Hematopoietic multipotent progenitor cell (in vitro differentiated cells): ENCODE measurements at places on chromosomes 5 and 9.

- no peak for DNase-seq
Measured at GRCh38 chr9:68643901-68644809, 60.9 kb upstream of the PIP5K1B start.

GRCh38 chr5:170025853-170026252 is 45.6 kb upstream of the INSYN2B start:
- DNase-seq = no peak

GRCh38 chr5:112869948-112870347 is 8.9 kb downstream of the SRP19 start:
- no peak for DNase-seq

GRCh38 chr9:108889649-108890067 is 27.6 kb downstream of the ACTL7A start:
- no peak for DNase-seq

GRCh38 chr5:63049935-63050334 is 471.3 kb downstream of the LRRC70 start:
- DNase-seq = no peak

DNA sequence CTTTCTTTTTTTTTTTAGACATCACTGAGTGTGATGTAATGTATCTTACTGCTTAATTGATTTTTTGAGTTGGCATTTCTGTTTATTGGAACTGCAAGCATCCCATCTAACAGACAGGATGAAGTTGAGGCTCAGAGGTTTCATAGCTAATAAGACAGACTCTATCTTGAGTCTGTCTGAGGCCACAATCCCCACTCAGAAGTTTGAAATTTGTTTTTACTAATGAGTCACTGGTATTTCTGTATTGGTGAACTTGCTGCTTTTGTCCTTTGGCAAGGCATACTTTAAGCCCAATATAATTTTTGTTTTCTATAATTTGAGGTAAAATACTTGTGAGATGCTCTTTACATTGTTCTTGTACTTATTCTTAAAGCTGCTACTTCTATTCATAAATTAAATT is 491.2 kb downstream of the PSAT1 start:
- no peak for DNase-seq

GRCh38 chr9:33287087-33287490 is 3.2 kb upstream of the NFX1 start:
- DNase-seq = peak; percentile 41

- DNase-seq = no peak
Measured at GRCh38 chr5:79263290-79263689, 27.4 kb downstream of the JMY start.

GRCh38 chr5:116063950-116064349 is 20.9 kb upstream of the COMMD10 start:
- no peak for DNase-seq

DNA sequence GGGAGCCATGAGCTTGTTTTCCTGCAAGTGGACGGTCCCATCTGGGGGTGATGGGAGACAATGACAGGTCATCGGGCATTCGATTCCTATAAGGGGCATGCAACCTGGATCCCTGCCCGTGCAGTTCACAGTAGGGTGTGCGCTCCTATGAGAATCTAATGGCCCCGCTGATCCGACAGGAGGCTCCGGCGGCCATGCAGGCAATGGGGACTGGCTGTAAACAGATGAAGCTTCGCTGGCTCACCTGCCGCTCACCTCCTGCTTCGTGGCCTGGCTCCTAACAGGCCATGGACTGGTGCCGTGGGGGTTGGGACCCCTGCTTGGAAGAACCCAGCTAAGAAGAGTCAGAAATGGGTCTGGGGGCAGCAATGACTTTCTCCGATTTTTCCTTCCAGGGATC is 21.0 kb downstream of the PAEP start:
- DNase-seq = no peak

GRCh38 chr5:17229313-17229712 is 11.9 kb downstream of the BASP1 start:
- no peak for DNase-seq

GRCh38 chr9:107286057-107286456 is 3.0 kb downstream of the RAD23B start:
- DNase-seq = no peak
